Hematopoietic multipotent progenitor cell treated with erythropoietin and hydrocortisone succinate and interleukin-3 and kit ligand, for 17 days (in vitro differentiated cells): ENCODE measurements at places on chromosomes 5 and 9.

GRCh38 chr5:172617817-172618216, 23.2 kb upstream of the NEURL1B start:
- DNase-seq: no peak

GRCh38 chr5:151288180-151288579, 15.4 kb downstream of the SLC36A3 start:
- DNase-seq: no peak

- peak; percentile 80 for DNase-seq
These were observed 628 bp downstream of the ATOSB start for GRCh38 chr9:35114840-35115628.

GRCh38 chr9:135080286-135081263, 6.9 kb upstream of the OLFM1 start:
- no peak for DNase-seq

GRCh38 chr5:60520451-60521227, 179.3 kb downstream of the DEPDC1B start:
- DNase-seq: no peak

DNA sequence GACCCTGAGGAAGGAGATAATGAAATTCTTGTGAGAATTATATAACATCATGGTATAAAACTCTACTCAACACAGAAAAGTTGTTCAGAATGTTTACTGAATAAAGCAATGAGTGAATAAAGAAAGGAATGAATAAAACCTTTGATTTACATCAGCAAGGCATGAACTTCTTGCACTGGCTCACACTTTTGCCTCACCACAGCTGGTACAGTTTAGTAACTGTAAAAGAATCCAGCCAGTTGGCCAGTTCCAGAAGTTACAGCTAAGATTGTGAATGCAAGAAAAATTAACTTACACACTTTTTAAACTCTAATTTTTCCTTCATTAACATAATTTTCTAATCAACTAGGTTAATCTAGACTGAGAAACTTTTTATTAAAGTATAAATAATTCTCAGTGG, 490.9 kb downstream of the NFIB start:
- no peak for DNase-seq

GRCh38 chr9:116000748-116001329, 152.8 kb upstream of the PAPPA start:
- DNase-seq: no peak

DNA sequence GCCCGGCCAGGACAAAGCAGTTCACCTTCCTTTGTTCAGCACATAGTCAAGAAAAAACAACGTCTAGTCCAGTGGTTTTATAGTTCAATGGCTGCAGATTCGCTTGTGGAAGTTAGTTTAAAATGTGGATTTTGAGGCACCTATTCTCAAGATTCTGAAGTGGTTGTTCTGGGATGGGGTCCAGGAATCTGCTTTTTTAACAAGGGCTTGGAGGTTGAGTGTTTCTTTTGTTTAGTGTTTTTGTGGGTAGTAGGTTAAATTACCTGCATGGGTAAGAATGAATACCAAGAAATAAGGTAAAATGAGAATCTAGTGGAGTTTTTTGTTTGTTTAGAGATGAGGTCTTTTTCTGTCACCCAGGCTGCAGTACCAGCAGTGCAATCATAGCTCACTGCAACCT, 28.4 kb upstream of the NADK2 start:
- no peak for DNase-seq

GRCh38 chr9:6049798-6050197, 34.4 kb upstream of the RANBP6 start:
- DNase-seq: peak; percentile 73

DNA sequence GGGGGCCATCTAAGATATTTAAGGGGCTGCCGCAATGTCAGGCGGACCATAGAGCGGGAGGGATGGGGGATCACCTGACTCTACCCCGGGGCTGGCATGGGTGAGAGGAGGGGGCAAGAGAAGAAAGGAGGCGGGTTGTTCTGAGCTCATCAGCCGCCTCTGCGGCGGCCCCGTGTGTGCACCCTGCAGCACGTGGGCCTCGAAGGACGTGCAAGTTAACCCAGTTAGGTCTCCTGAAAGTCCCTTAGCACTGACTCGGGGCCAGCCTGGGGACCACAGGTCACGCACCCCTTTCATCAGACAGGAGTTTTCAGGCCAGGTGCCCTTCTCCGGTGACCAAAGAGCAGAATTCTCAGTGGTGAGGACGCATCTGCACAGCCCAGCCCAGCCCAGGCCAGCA, 58.0 kb downstream of the UBE2QL1 start:
- no peak for DNase-seq

DNA sequence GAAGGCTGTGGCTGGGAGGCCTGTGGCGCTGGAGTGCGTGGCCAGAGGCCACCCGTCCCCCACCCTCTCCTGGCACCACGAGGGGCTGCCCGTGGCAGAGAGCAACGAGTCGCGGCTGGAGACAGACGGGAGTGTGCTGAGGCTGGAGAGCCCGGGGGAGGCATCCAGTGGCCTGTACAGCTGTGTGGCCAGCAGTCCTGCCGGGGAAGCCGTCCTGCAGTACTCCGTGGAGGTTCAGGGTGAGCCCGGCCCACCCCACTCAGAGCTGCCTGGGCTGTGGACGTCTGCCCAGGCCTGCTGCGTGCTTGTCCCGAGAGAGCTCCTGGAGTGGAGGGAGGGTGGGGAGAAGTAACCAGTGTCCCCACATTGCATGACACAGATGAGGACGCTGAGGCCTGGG, 89.2 kb downstream of the HMCN2 start:
- DNase-seq: no peak
